ENCODE measurements at places on chromosomes 13 and 19.

GRCh38 chr19:1907563-1908363 lies 2.6 kb downstream of the ADAT3 start:
- no peak for DNase-seq

DNA sequence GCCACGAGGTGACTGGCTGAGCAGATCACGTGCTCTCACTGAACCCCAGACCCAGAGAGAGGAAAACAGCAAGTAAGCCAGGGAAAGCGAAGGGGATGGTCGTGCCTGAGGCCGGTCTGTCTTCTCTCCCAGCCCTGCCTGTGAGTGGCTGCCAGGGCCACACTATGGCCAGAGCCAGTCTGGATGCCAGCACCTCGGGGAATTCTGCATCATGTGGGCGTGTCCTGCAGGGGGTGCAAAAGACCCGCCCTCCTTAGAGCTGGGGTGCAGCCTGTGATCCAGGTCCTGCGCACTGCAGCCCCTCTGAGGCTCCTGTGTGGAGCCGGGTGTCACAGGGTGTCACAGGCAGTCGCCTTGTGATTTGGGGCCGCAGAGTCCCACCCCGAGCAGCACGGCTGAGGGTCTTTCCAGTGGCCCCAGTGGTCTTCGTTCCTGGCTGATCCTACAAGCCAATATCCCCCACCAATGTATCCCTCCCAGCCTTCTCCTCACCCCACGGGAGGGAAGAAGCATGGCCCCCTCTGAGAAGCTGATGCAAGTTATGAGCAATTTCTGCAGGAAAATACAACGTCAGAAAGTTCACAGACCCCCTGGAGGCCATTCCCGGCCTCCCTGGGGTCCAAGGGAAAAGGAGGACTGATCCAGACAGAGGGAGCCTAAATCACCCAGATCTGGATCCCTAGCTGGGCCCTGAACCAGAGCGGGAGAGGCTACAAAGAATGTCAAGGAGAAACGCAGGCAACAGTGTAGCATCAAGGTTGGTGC lies 7.7 kb downstream of the PPP1R12C start:
- DNase-seq: no peak

- no peak for DNase-seq
These were observed 120.6 kb downstream of the ESD start for GRCh38 chr13:46676378-46676725.

DNA sequence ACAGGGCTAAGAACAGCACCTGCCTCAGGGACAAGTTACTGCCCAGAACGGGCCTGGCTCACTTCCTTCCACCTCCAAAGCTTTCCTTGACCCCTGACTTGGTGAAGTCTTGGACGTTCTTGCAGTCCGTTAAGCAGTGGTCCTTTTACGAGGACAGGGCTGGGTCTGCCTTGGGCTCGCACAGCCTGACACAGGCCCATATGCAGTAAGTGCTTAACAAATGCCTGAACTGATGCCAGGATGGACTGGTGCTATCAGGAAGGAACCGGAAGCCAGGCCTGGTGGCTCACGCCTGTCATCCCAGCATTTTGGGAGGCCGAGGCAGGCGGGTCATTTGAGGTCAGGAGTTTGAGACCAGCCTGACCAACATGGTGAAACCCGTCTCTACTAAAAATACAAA lies 1.8 kb upstream of the PLK5 start:
- no peak for DNase-seq

- DNase-seq: no peak
These were observed 14.5 kb upstream of the DCT start for GRCh38 chr13:94494026-94494425.

- no peak for DNase-seq
These were observed 15.8 kb downstream of the RAB3D start for GRCh38 chr19:11323601-11324078.

DNA sequence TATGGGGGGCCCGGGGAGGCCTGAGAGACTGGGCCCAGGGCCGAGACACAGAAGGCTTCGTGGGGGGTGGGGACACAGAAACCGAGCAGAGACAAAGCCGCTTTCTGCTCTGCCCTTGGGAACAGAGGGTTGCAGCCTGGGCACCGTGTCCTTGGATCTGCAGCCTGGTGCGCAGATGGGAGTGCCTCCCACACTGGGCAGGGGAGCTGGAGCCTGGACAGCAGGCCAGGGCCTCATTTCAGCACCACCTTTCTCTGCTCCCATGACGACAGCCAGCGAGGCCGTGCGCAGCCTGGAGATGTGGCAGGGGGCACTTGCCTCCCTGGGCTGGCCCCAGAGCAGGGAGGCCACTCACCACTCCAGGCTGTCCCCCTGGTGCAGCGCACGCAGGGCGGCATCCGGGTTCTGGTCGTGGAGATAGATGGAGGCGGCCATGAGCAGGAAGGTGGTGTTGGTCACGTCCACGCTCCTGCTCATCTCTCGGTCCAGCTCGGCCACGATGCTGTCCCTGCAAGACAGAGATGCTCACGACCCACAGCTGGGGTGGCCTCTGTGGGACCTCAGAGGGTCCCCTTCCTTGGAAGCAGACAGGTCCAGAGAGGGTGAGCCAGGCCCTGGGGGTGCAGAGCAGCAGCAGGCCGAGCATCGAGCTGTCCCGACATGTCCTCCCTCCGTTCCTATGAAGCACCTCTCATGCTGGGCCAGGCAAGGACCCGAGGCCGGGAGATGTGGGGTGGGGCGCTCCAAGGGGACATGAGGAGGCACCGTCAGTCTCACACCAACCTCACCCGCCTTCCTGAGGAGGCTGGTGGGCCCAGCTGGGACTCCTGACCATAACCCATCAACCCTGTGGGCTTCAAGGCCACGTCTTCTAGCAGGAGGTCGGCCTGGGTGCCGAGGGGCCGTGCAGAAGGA lies 10.9 kb upstream of the CERS1 start:
- DNase-seq: no peak

- no peak for DNase-seq
These were observed 56.9 kb downstream of the MLLT1 start for GRCh38 chr19:6222884-6223283.

DNA sequence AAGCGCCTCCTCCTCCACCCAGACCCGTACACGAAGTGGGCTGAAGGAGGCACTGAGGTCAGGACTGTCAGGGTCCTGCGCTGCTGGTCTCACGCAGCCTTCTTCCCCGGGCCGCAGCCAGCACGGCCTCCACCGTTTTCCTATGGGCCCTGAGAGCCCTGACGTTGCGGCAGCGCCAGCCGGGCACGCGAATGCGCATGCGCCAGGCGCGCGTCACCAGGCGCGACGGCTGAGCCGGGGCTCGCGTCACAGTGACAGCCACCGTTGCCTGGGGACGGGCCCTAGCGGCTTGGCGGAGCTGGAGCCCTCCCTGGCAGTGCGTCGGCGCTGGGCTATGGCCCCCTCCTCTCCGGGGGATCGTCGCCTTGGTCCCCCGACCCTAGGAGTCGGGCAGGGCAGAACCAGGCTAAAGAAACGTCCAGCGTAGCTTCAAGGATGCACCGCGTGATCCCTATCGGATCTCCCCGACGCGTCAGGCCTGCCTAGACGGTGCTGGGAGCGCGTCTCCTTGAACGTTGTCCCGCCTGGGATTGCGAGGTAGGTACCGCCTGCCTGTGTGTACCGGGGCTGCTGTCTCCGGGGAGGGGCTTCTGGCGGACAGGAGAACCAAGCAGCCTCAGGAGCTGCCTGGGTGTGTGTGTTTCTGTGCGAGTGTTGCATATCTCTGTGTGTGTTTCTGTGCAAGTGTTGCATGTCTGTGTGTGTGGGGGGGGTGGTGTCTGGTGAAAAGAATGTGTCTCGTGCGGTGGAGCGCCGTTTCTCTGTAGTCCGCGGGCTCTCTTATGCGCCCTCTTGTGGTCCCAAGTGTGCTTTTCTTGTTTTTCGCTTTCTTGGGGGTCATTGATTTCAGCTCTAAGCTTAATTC lies 43.2 kb downstream of the ZNF571 start:
- peak; percentile 2 for DNase-seq

- DNase-seq: no peak
These were observed 65.3 kb upstream of the TM9SF2 start for GRCh38 chr13:99435998-99436397.

DNA sequence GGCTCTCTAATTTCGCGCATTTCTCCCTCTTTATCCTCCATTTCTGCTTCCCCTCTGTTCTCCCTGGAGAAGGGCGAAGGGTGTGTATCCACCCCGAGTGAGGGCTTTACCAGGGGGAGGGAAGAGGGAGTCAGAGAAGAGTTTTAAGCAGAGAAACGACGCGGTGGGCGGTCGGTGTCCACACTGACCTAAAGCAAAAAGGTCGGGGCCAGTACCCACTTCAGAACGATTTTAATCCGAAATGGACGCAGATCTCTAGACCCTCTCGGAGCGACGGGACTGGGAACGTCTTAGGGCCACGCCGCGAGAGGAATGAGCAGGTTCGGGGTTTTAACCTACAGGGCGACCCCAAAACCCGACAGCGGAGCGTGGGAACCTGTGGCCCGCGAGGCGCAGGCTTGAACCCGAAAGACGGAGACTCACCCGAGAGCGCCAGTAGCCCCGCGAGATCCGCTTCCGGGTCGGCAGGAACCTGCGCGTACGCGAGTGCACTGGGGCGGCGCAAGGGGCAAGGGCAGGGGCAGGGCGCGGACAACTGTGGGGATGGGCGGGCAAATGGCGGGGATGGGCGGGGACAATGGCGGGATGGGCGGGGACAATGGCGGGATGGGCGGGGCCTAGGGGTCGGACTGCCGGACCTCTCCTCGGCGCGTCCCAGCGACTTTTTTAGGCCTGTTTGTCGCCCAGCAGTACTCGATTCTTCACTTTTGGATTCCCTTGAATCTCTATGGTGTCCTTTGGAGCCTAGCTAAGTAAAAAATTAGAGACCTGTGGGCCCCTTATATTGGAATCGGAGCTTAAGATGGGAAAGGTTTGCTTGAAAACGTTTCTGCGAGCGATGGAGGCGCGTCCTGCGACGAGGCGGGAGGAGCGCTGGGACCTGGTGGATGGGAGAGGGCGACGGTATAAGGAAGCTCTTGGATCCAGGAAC lies at the start of gene ZNF677:
ZNF677 (minus strand) TSS at position 463 of the 931 bp plus-strand sequence. CDS start 3,323 bp downstream, outside the sequence.
- DNase-seq: peak; percentile 68

GRCh38 chr13:101949681-101950080 lies 452.2 kb downstream of the FGF14 start:
- no peak for DNase-seq

GRCh38 chr13:77853703-77854102 lies 64.9 kb downstream of the EDNRB start:
- no peak for DNase-seq

GRCh38 chr13:96091164-96092117 lies 1.5 kb downstream of the HS6ST3 start:
- DNase-seq: no peak

GRCh38 chr19:13400296-13400695 lies 106.0 kb downstream of the CACNA1A start:
- no peak for DNase-seq

GRCh38 chr13:112836940-112837339 lies 132.1 kb upstream of the MCF2L start:
- no peak for DNase-seq

GRCh38 chr13:105543742-105544141 lies 991.7 kb downstream of the EFNB2 start:
- no peak for DNase-seq

GRCh38 chr13:73765651-73766384 lies 368.4 kb downstream of the KLF12 start:
- peak; percentile 81 for DNase-seq

DNA sequence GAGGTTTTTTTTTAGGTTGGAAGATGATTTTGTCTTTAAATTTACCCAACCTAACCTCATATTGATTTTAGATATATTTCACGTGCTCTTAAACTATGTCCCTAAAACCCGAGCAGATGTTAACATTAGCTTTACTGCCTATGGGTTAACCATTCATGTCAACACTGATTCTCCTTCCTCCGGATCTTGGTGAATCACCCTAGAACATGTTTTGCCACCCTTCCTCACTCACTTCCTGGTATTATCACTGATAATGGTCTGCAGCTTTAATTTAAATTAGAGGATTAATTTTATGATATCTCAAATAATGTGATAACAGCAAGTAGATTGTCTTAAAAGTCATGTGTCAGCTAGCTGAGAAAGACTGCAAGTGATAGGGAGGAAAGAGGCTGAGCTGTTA lies 31.9 kb downstream of the HTR2A start:
- no peak for DNase-seq

GRCh38 chr19:49579947-49580263 lies 451 bp downstream of the NOSIP start:
- DNase-seq: no peak

DNA sequence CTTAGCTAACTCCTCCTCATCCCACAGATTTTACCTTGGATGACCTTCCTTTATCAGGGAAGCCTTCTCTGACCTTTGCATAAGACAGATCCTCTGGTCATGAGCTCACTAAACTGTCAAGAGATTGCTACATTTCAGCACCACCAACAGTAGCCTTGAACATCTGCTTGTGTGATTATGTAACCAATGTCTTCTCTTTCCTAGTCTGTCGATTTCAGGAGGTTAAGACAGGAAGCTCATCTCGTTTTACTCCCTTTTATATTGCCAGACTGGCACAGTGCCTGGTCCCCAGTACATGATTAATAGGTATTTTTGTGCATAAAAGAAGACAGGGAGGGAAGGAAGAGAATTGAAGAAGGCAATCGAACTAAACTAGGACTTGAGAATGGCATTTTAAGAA lies 1697.7 kb downstream of the EFNB2 start:
- no peak for DNase-seq

- no peak for DNase-seq
These were observed 4.4 kb upstream of the C19orf18 start for GRCh38 chr19:57978586-57979289.

DNA sequence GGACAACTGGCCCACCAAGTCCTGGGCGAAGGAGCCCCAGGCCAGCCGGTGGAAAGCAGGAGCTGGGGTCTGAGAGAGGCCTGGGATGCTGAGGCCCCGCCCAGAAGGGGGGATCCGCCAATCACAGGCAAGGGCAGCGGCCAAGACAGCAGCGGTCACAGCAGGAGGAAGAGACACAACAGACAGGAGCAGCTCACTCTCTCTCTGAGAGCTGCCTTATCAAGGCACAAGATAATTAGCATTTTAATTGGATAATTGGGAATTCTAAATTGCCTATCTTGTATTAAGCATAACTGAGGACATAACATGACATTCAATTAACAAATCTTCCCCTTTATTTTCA lies 46.2 kb downstream of the CEBPG start:
- DNase-seq: no peak

DNA sequence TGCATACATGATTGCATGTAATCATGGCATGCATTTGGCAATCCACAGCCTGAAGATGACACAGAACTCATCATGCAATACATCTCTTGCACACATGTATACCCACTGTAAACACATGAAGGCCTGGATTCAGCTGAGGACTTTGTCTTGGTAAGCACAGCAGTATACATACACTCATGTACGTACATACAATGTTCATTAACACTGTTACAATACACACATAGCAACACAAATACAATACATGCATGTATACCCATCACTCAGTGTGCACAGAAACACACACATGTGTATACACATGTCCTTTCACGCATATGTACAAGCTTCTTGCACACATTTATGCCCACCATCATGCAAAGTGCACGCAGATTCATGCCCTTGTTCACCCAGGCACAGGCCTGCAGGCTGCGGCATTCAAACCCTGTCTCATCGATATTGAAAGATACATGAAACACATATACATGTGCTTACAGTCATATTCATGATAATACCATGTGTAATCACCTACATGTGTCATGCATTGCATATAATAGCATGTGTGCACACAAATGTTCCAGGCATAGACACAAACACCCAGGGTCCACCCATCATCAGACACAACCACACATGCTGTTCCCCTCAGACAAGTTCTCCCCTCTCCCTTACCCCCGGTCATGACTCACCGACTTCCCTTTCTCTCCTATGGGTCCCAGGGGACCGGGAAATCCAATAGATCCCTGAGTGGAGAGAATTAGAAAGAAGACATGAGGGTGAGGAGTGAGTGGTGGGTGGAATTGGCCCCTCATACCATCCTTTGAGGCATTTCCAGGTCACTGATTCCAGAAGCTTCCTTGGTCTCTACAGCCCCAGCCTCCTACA lies 28.7 kb downstream of the COL5A3 start:
- DNase-seq: no peak

Data from activated CD4-positive, CD25-positive, alpha-beta regulatory T cell (primary cell).